ENCODE measurements at places on chromosomes 1 and 21.
A peak's percentile ranks its signal among the peaks of the same experiment; 100 is the strongest.

- DNase-seq, result no peak
Observed at GRCh38 chr1:206833801-206834200, 31.6 kb upstream of the IL20 start.

- no peak for DNase-seq
Observed at GRCh38 chr1:232951180-232951579, 769 bp downstream of the NTPCR start.

DNA sequence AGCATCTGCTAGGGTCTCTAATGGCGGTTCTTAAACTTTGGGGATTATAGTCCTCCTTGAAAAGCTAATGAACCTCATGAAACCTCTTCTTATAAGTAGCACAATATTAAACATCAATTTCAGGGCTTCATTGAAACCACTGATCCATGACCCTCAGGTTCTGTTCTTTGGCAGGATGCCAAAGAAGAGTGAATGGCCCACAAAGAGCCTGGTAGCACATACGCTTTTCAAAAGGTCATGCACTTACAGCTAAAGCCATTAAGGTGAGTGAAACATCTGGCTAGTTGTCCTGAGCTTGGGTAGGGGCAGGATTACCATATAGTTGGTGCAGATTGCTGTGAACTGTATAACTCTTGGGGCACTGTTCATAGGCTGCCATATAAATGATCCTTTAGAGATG lies 42.3 kb downstream of the MDM4 start:
- DNase-seq, result no peak

GRCh38 chr1:226498640-226499008 lies 49.9 kb upstream of the STUM start:
- no peak for DNase-seq

DNA sequence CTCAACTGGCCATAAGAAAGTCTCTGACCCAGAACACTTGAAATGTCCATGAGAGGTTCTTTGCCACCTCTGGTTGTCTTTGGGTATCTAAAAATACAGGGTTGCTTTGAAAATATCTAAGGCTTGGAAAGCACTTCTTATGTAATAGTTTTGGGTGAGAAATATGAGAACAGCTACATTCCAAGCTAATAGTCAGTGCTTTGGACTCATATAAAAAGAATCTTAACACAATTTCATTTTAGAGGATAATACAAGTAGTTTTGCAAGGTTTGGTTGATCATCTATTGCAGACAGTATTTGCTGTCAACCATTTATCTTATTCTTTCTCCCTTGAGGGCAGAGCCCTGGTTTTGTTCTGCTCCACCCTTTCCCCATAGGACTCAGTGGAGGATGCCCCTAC lies 207.5 kb downstream of the KCNK2 start:
- DNase-seq, result no peak

DNA sequence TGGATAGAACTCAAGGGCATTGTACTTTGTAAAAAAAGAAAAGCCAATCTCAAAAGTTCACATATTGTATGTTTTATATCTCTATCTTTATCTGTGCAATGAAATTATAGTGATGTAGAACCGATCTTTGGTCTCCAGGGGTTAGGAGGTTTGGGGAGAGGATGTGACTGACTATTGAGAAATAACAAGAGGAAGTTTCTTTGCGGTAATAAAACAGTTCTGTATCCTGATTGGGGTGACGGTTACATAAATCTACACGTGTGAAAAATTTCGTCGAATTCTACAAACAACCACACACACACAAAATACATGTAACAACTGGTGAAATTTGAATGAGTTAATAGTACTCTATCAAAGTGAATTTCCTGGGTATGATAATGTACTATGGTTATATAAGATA lies 10.6 kb upstream of the OR2T33 start:
- no peak for DNase-seq

GRCh38 chr21:44630440-44630839 lies 3.5 kb downstream of the KRTAP10-9 start:
- DNase-seq, result no peak

- DNase-seq, result peak; percentile 2
Observed at GRCh38 chr21:40466893-40467483, 380.0 kb downstream of the DSCAM start.

- no peak for DNase-seq
Observed at GRCh38 chr1:155968670-155969069, 9.7 kb downstream of the ARHGEF2 start.

DNA sequence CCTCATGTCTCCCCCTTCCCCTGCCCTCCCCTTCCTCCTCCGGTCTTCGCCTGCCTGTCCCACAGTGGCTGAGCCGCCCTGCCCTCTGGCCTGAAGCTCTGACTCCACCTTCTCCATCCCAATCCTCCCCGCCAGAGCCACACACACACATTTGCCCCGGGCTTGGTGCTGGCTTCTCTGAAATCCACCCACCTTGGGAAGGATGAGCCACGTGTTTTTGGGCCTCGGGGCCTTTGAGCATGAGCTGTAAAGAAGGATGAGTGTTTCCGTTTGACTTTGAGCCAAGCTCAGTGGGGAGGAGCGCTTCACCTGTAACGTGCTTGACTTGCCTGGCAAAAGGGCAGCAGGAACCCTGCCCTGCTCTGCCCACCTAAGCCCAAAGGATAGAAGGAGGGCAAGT lies 295.1 kb downstream of the SIPA1L2 start:
- no peak for DNase-seq

GRCh38 chr1:91768786-91769725 lies 116.9 kb downstream of the TGFBR3 start:
- no peak for DNase-seq

DNA sequence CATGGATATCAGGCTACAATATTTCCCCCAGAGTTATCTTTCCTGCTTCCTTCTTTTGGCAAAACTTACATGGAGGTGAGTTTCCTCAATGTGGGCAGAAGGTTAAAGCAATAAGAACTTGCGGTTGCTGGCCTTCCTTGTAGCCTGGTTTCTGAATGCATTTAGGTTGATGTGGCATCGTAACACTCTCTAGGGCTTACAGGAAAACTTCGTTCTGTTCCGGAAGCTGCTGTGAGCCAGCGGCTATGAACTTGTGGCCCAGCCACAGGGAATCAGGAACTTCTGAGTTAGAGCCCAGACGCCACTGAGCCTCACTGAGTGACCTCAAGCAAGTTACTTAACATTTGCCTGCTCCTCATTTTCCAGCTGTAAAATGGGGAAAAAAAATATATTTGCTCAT lies 623.4 kb upstream of the ADAMTS5 start:
- no peak for DNase-seq

DNA sequence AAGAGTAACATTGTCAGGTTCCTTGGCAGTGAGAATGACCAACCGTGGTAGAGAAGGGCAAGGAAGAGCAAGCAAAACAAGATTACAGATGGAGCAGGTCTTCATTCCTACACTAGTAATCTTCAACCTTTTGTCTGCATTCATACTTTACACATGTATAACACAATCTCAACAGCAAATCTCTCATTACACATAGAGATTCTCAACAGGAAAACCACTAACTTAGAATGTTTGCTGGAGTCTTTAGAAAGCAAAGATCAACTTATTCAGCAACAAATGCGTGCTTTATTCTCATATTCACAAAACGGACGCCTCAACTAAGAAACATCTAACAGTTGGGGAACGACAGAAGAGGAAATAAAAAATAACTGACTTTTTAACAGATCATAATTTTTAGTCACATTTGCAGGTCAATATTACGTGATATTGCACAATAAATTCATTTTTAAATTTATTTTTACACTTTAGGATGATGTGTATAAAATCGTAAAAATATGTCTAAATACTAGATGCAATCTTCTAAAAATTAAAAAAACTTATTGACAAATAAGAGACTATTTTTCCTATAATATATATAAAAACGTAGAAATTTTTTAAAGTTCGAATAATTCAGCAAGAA lies 82.9 kb downstream of the ARID4B start:
- no peak for DNase-seq

GRCh38 chr1:14804626-14805025 lies 206.1 kb downstream of the KAZN start:
- DNase-seq, result no peak

DNA sequence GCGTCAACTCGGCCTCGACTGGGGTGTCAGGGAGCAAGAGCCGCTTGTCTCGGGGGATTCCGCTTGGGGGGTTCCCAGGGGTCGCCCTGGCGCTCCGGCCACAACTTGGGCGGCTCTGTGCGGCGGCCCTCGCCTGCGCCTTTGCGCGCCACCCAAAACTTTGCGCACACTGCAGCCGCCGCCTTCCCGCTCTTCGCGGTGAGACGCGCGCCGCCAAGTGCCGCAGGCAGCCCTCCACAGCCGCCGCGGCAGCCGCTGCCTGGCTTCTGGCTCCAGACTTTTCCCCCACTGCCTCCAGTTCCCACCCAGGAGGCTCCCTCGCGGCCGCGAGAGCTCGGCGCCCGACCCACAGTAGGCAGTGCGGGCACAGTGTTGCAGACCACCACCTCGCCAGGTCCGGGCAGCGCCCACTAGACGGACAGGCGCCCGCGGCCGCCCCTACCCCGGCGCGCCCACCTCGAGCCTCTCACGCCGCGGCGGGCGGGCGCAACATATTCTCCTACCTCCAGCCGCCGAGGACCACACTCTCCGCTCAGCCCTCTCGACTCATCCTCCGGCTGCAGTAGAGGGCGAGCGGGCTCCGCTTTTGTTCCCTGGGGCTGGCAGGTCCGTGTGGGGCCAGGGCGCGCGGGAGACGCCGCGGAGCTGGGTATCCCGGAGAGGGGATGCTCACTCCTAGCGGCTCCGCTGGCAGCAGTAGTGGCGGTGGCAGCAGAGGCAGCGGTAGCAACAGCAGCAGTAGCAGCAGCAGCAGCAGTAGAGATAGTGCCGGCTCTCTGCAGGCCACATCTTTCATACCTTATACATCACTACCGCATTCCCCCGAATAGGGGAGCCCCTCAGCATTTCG lies 296.6 kb downstream of the OMA1 start:
- DNase-seq, result peak; percentile 59

- no peak for DNase-seq
Observed at GRCh38 chr1:210505601-210506496, 177.1 kb downstream of the HHAT start.

DNA sequence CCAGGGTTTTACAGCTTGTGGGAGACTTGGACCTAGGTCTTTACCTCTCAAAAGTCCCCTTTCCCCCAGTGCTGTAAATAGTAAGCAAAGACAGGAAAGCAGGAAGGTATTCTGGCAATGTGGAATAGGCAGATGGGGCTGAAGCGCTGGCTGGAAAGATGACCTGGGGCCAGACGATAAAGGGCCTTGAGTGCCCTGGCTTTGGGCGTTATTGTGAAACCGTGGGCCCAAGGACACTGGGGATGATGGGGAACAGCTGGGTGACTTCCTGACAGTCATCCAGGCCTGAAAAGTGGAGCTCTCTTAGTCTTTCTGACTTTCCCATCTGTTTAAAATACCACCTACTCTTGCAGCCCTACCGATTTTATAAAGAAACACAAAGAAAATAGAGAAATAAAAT lies 16.3 kb downstream of the URB2 start:
- DNase-seq, result no peak

DNA sequence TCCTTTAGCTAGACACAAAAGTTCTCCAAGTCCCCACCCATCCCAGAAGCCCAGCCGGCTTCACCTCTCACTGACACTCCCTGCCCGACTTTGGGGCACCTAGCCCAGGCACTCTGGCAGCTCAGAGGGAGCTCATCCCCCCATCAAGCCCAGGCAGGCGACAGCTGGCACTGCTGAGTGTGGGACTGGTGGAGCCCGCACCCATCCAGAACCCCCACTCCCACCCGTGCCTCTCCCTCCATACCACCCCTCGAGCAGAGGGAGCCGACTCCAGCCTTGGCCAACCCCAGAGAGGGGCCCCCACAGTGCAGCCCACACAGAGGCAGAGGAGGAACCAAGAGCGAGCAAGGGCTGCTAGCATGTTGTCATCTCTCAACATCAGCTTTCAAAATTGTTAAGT lies 658.6 kb downstream of the AMY1C start:
- no peak for DNase-seq

DNA sequence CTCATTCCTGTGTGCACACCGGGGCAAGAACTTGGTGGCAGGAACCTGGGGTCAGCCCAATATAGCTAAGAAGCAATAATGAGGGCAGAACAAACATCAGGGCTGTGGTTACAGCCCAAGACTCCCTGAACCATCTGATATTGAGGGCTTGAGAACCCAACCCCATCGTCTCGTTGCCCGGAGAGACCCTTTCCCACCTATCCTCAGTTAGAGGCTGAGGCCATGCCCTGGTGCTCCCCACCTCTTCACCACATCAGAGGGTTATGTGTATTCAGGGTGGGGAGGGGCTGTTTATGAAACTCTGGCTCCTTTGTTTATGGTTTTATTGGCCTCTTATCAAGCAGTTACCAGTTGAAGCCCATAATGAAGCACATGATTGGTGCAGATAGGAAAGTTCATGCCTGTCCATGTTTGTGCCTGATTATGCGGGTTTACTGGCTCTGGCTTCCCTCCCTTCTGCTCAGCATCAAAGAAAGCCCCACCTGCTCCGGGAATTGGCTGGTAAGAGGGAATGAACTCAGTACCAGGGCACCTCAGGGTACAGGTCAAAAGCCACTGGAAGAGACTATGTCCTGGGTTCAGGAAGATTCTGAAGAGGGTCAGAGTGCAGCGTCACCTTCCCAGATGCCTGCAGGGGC lies 14.5 kb downstream of the NUAK2 start:
- no peak for DNase-seq

- DNase-seq, result no peak
Observed at GRCh38 chr1:3011631-3012455, 9.4 kb upstream of the ACTRT2 start.

DNA sequence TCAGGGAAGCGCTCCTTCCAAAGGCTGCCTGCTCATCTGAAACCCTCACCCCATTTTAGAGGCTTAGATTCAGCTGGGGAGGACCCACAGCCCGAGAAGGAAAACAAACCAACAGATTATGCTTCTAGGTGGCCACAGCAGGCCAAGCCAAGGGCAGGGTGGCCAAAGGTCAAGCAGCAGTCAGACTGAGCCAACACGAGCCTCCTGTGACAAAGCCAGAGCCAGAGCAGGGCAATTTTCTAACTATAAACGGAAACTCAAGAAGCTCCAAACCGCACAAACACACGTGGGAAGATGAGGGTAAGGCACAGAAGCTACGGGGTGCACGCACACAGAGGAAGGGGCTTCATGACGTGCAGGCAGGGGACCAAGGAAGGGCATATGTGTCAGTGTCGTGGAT lies 64.1 kb downstream of the PLEKHA6 start:
- DNase-seq, result no peak

DNA sequence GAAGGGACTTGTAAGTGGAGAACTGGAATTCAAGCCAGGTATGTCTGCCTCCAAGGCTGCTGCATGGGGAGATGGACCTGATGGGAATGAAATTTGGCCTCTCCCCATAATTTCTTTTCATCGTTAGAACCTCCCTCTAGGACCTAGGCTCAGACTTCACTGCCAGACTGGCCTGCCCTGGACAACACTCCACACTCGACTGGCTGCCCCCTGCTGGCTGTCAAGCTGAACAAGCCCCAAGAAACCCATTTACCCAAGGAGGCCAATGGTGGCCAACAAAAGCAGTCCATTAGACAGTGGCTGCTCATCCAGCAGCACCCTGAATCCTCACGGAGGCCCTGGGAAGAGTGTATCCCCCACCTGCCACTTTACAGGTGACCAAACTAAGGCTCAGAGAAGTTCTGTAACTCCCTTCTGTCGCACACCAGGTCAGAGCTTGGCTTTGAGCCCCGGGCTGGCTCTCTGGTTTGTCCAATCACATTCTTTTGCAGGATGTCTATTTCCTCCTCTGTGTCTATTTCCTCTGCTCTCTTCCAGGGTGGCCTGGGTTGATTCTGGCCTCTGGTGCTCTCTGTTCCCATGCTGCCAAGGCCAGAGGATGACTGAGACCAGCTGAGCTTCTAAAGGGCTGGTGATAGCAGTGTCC lies 3.8 kb downstream of the RNF186 start:
- DNase-seq, result no peak

GRCh38 chr1:41751804-41752513 lies 166.8 kb downstream of the HIVEP3 start:
- DNase-seq, result no peak
